Activated CD4-positive, alpha-beta memory T cell treated with anti-CD3 and anti-CD28 coated beads, Interleukin-2, amount 10 ng/mL, durations not matched to agents 7 days and 5 days (primary cell): ENCODE measurements at places on chromosomes 7 and 10. TPM values are rescaled to one million over a fixed set of nuclear protein-coding genes. Genes with fewer than 3 reads are reported as not detected.

- H3K27ac ChIP-seq: no peak overlapping the region
- peaks cover 12% of the 10 kb centered on the region for H3K36me3 ChIP-seq
- H3K4me3 ChIP-seq: no peak overlapping the region
- DNase-seq: no peak
- H3K4me1 ChIP-seq: peaks cover 31% of the 10 kb centered on the region
Measured at GRCh38 chr7:107631588-107632491, 28.8 kb upstream of the SLC26A4 start.

DNA sequence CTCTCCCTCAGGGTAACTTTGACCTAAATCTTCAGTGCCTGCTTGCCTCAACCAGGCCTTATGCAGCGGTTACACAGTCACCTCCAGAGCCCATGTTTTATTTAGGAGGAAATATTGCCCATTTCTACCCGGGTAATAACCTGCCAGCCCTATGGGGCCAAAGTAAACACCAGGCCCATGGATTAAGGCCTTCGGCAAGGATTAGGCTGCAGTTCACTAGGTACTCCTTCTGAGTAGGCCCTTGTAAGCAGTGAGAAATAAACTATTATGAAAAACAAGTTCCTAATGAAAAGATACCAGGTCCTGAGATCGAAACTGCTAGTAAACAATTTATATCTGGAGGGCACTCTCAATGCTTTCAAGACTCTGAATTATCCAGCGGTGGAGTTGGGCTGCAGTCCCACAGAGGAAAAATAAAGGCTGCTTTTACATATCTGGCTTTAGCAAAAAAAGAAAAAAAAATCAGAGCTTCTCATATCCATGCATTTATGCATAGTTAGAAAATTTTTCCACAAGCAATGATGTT lies 3.7 kb upstream of the HOXA10 start:
- H3K4me3 ChIP-seq: no peak overlapping the region
- H3K27ac ChIP-seq: no peak overlapping the region
- H3K27me3 ChIP-seq: peaks cover 61% of the 10 kb centered on the region
- no peak for DNase-seq
- no peaks in the 10 kb centered on the region for H3K36me3 ChIP-seq
- H3K4me1 ChIP-seq: peaks cover 3% of the 10 kb centered on the region

DNA sequence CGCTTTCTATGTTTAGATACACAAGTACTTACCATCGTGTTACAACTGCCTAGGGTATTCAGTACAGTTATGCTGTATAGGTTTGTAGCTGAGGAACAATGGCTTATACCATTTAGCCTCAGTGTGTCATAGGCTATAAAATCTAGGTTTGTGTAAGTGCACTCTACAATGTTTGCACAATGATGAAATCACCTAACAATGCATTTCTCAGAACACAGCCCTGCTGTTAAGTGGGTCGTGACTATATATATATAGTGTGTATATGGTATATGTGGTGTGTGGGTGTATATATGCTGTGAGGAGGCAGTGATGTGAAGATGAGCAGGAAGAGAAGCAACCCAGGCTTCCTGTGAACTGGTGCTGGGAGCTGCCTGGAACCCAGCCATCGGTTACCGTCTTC lies 65.6 kb upstream of the MKI67 start:
- H3K27me3 ChIP-seq: no peaks in the 10 kb centered on the region
- no peak for DNase-seq
- no peak overlapping the region for H3K27ac ChIP-seq
- peaks cover 3% of the 10 kb centered on the region for H3K36me3 ChIP-seq
- no peak overlapping the region for H3K4me3 ChIP-seq
- peaks cover 18% of the 10 kb centered on the region for H3K4me1 ChIP-seq

DNA sequence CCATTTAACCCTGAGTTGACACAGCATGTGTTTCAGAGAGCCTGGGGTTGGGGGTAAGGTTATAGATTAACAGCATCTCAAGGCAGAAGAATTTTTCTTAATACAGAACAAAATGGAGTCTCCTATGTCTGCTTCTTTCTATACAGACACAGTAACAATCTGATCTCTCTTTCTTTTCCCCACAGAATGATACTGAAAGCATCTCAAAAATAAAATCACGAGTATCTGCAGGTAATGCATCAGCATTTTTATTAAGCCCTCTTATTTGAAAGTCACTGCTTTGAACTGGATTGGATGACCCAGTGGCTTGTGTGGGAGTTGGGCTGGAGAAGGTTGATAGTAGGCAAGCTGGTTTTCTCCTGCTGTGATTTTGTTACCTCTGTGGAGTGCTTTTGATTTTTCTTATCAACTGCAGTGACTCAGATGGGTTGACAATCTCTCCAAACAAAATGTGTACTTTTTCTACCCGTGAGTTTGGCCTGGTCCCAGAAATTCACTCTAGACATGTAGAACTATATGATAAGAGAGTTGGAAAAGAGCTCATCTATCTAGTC lies 253.5 kb upstream of the PRKCQ start:
- H3K4me1 ChIP-seq: no peaks in the 10 kb centered on the region
- no peak for DNase-seq
- H3K36me3 ChIP-seq: no peaks in the 10 kb centered on the region

GRCh38 chr7:38796626-38797501 lies 112.1 kb downstream of the VPS41 start:
- no peaks in the 10 kb centered on the region for H3K36me3 ChIP-seq
- H3K4me3 ChIP-seq: no peak overlapping the region
- no peak overlapping the region for H3K27ac ChIP-seq
- H3K4me1 ChIP-seq: no peaks in the 10 kb centered on the region

GRCh38 chr7:149818536-149818840 lies 19.7 kb upstream of the ZNF862 start:
- H3K36me3 ChIP-seq: no peaks in the 10 kb centered on the region
- no peak overlapping the region for H3K4me3 ChIP-seq
- no peak overlapping the region for H3K27ac ChIP-seq
- no peaks in the 10 kb centered on the region for H3K4me1 ChIP-seq
- no peak for DNase-seq

GRCh38 chr10:102175415-102175814 lies 23.2 kb downstream of the NOLC1 start:
- H3K36me3 ChIP-seq: no peaks in the 10 kb centered on the region
- peaks cover 12% of the 10 kb centered on the region for H3K27me3 ChIP-seq
- H3K4me3 ChIP-seq: no peak overlapping the region

GRCh38 chr10:126199221-126199998 lies 188.9 kb downstream of the ADAM12 start:
- DNase-seq: no peak
- H3K27ac ChIP-seq: no peak overlapping the region
- no peaks in the 10 kb centered on the region for H3K4me1 ChIP-seq
- no peak overlapping the region for H3K4me3 ChIP-seq
- no peaks in the 10 kb centered on the region for H3K27me3 ChIP-seq

DNA sequence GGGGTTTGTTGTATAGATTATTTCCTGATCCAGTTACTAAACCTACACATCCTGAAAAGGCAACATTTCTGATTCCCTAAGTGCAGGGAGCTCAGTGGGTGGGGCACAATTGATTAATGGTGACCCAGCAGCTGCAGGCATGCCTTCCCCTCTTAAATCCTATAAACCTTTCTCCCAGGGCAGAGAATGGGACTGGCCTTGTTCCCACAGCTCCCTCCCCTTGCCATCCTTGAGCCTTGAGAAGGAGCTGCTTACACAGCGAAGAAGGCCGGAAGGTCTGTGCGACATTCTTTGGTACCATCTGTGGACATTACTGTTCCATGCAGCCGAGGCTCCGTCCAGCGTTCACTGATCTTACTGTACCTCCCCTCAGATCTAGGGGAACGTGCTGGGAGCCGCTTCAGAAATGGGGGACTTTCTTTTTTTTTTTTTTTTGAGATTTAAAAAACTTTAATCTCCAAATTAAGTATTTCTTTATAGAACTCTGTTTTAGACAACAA lies 14.3 kb downstream of the KLF6 start:
- no peaks in the 10 kb centered on the region for H3K27me3 ChIP-seq
- no peak for DNase-seq
- peaks cover 41% of the 10 kb centered on the region for H3K4me1 ChIP-seq
- no peak overlapping the region for H3K4me3 ChIP-seq

DNA sequence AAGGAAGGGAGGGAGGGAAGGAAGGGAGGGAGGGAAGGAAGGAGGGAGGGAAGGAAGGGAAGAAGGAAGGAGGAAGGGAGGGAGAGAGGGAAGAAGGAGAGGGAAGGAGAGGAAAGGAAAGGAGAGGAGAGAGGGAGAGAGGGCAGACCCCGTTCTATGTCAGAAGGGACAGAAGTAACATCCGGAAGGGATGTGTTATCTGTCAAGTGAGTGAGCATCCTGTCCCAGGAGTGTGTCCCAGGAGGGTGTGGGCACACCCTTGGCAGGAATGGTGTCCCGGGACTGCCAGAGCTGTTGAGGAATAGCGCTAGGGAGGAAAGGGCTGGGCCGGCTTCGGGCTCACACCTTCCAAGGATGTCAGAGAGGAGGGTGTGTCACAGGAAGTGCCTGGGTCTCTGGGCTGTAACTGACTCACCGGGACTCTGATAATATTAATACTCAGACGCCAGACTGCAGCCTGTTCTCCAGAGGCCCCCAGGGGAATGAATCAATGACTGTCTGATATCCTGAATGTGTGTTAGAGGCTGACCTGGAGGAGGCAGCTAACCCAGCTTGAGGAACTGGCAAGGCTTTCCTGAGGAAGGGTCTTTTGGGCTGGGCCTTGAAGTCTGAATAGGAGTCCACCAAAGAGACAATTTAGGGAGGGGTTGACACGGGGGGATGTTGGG lies 125.6 kb upstream of the TNRC18 start:
- peaks cover 11% of the 10 kb centered on the region for H3K4me1 ChIP-seq
- H3K27ac ChIP-seq: no peak overlapping the region
- peak; percentile 30 for DNase-seq
- peaks cover 17% of the 10 kb centered on the region for H3K27me3 ChIP-seq
- no peaks in the 10 kb centered on the region for H3K36me3 ChIP-seq
- H3K4me3 ChIP-seq: no peak overlapping the region

Gene PGAM2
- not detected for total RNA-seq

DNA sequence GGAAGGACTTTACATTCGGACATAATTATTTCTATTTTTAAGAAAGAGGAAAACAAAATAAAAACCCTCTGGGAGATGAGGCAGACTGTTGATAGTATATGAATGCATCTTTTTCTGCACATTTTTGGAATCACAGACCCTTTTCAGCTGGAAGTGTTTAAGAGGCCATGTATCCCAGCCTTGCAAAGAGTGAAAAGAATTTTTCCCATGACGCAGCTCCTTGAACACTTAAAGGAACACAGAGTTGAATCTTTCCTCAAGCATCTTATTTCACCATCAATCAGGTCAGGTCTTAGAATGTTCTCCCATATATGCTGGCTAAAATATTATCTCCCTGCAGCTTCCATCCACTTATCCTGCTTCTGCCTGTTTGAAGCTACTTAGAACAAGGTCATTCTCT lies 45.9 kb upstream of the PAPSS2 start:
- no peak overlapping the region for H3K4me3 ChIP-seq
- no peaks in the 10 kb centered on the region for H3K4me1 ChIP-seq
- H3K27ac ChIP-seq: no peak overlapping the region
- no peak for DNase-seq
- no peaks in the 10 kb centered on the region for H3K36me3 ChIP-seq
- H3K27me3 ChIP-seq: peaks cover 17% of the 10 kb centered on the region

DNA sequence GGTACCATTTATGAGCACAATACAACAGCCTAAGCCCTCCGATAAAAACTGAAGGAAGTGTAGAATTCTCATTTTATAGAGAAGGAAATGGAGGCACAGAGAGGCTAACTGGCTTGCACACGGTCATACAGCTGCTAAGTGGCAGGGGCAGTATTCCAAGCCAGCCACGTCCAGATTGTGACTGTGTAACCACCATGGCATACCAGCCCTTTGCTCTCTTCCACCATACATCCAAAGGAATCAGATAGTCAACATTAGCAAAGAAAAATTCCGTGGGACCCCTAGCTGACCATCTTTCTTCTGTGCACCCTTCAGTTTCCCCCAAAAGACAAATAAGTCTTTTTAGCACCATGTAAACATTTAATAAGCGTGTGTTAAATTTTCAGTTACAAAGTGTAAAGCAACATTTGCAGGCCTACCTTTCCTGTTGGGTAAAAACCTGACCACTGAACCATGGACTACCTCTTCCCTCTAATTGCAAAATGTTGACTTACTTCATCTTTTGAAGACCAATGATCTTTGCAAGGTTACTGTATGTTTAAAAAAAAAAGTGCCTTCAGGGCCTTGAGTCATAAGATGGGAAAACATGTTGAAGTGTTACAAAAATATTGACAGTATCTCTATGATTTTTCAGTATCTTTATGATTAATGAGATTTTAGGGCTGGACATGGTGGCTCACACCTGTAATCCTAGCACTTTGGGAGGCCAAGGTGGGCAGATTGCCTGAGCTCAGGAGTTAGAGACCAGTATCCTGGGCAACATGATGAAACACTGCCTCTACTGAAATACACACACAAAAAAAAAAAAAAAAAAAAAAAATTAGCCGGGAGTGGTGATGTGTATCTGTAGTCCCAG lies 24.3 kb upstream of the PDZD8 start:
- H3K27ac ChIP-seq: no peak overlapping the region
- no peaks in the 10 kb centered on the region for H3K4me1 ChIP-seq
- H3K4me3 ChIP-seq: no peak overlapping the region

GRCh38 chr10:93193906-93194305 lies 120.2 kb downstream of the CYP26A1 start:
- H3K4me1 ChIP-seq: peaks cover 3% of the 10 kb centered on the region
- H3K27me3 ChIP-seq: peaks cover 5% of the 10 kb centered on the region
- no peak overlapping the region for H3K27ac ChIP-seq
- DNase-seq: no peak
